ENCODE measurements at places on chromosomes 3 and 15.

GRCh38 chr15:84736375-84736774 lies 12.0 kb upstream of the ZNF592 start:
- peak; percentile 73 for DNase-seq

DNA sequence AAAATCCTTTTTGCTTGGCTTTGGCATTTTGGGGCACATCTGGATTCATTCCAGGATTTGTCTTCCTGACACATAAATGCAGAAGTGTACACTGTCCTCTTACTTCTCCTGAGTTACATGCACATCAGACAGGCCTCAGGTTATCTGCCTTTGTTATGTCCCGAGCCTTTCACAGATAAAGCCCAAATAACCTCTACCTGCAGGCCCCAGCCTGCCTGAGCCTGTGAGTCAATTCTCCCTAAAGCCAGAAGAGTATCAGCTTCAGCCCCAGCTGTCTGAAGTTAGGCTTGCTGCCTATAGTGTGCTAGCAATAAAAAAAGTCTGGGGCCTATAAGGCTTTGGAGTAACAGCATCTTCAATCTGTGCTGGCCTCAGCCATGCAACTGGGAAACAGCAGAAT lies 17.7 kb upstream of the GSK3B start:
- DNase-seq: no peak

- no peak for DNase-seq
Observed at GRCh38 chr15:38398134-38398533, 55.8 kb upstream of the FAM98B start.

GRCh38 chr15:66129586-66129985 lies 124.0 kb downstream of the MEGF11 start:
- DNase-seq: no peak

- no peak for DNase-seq
Observed at GRCh38 chr3:100591411-100591810, 18.0 kb upstream of the ADGRG7 start.

DNA sequence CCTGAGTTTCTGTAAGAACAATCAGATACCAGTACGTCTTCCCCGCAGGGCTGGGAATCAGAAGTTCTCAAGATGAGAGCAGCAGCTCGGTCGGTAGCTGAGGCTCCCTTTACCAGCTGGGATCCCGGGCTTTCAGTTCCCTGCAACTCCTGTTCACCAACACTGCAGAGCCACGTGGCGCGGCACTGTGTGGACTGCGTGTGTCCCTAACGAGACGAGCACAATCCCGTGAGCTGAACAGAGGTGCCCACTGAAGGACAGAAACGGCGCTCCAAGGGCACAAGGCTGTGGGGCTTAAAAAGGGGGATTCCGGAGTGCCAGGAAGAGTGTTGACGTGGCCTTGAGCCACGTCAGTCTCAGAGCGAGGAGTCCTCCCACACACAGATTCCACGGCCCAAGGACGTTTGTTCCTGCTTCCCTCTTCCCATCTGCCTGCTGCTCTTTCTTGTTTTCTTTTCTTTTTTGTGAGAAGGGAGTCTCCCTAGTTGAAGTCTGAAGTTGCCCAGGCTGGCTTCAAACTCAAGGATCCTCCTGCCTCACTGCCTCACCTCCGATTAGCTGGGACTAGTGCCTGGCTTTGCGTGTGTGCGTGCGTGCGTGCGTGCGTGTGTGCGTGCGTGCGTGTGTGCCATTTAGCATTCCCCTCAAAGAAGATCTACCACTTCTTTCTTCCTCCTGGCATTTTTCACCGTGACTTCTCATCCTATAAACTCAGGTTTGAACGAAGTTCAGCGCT lies 37.1 kb upstream of the RPL35A start:
- DNase-seq: no peak

- no peak for DNase-seq
Observed at GRCh38 chr15:39344662-39345141, 236.2 kb upstream of the THBS1 start.

DNA sequence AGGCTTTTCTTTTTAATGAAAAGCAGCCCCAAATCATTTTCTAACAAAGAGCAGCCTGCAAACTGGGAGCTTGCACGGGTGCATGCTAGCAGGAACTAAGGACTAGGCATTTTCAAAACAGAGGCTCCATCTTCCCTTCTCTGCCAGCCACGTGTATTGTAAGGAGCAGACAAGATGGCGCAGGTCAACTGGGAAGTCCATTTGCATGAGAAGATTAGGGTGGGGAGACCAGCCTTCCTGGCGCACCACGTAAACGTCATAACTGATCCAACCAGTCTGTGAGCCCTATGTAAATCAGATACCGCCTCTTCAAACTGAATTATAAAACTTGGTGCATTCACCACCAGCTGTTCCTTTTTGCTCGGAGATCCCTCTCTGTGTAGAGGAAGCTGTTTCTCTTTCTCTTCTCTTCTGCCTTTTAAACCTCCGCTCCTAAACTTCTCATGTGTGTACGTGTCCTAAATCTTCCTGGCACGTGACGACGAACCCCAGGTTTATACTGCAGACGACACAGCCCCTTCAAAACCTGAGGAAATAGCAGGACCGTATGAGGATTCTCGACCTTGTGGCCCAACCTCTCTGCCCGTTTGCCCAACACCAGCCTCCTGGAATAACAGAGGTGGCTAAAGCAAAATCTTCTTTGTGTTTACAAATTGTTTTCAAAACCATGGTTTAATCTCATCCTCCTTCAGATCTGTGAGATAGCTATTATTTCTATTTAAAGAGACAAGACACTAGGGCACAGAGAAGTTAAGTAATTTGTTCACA lies 26.4 kb upstream of the SLC30A4 start:
- no peak for DNase-seq

DNA sequence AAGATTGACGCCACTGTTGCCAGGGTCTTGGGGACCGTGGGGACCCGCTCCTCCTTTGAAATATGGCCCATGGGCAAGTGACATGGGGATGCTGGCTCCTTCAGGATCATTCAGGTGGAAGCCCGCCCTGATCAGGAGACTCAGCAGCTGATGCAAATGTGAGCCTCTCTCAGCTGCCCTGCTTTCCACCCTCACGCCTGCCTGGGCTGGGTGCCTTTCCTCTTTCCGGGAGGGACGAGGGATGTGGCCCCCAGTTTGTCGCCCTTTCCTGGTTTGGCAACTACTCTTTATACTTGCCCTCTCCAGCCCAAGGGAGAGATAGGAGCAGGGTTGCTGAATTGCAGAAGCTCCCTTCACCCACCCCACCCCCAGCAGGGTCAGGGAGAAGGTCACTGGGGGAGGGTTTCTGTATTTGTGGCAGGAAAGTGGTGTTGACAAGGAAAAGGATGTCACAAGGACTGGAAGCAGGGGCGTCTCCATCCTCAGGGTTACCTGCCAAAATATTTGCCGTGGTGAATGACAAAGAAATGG lies 21.8 kb downstream of the DNASE1L3 start:
- DNase-seq: no peak

DNA sequence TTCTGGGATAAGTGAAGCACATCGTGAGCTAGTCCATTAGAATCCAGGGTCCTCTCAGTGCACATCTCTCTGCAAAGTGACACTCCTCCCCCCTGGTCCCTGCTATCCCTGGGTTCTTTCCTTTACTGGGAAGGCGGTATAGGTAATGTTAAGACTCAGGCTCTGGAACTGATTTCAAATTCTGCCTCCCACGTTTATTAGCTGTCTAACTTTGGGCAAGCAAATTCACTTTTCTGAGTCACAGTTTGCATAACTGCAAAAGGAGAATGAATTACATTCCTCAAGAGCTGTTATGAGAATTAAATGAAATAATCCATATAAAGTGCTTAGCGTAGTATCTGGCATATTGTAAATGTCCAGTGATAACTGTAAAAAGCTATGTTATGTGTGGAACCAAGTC lies 168.1 kb upstream of the LRRN1 start:
- DNase-seq: no peak

DNA sequence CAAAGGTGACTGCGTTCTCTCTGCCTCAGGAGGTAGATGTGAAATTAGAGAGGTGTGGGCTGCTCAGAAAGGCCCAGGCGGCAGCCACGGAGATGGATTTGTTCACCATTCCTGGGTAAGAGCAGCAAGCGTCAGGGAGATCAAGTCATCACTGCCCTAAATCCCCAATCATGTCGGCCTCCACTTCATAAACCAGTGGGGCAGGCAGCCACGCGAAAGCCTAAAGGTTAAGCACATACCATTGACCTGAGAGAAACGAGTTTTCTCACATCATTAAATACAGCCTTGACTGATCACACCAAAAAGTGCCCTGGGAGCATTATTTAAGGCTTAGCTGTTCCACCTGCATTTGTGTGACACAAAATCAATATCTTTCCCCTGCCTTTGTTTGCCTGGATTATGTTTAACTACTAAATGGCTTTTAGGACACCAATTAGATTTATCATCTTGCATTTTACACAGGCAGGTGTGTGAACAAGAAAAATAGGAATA lies 50.7 kb upstream of the FOXB1 start:
- DNase-seq: no peak

GRCh38 chr15:66130496-66131034 lies 123.0 kb downstream of the MEGF11 start:
- DNase-seq: no peak

DNA sequence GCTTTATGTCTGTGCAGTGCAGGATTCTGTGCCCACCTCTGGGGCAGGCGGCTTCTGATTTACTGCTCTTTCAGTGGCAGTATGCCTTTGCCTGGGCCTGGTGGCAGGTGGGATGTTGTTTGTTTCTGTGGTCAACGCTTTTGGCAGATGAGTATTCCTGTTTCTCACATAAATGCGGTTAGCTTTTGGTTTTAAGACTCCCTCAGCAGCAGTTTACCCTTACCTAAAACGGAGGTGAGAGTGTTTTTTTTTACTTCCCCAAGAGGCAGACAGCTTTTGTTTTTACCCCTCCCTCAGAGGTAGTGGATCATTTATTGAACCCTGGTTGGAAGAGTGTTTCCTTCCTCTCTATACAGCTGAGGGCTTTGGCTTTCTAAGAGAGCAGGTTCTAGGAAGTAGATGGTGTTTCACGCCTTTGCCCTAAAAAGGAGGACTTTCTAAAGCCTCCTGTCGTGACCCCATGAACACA lies 134.1 kb upstream of the PLSCR5 start:
- no peak for DNase-seq

- no peak for DNase-seq
Observed at GRCh38 chr3:72163809-72164634, 379.1 kb upstream of the PROK2 start.

GRCh38 chr3:13950042-13950441 lies 70.2 kb upstream of the WNT7A start:
- DNase-seq: no peak

DNA sequence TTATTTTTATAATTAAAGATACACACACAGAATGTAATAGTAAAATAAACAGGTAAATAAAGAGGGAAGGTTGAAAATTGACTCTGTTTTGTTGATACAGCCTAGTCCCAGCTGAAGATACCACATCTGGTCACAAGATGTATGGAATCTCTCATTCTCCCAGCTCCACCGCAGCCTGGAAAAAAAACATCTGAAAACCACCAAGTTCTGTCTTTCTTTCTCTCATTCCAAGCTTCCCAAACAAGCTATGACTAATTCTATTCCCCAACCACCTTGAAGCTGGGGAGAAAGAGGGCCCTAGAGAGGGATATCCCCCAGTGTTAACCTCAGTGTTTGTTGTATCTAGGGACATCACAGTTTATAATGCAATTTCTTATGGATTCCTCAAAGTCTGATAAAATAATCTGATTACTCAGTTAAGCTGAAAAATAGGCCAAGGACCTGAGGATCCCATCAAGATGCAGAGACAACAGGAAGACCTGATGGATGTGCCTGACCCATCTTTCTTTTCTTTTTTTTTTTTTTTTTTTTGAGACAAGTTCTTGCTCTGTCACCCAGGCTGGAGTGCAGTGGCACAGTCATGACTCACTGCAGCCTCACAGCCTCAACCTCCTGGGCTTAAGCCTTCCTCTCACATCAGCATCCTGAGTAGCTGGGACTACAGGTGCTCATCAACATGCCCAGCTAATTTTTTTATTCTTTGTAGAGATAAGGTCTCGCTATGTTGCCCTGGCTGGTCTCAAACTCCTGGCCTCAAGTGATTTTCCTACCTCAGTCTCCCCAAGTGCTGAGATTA lies 38.1 kb downstream of the SRGAP3 start:
- DNase-seq: no peak

DNA sequence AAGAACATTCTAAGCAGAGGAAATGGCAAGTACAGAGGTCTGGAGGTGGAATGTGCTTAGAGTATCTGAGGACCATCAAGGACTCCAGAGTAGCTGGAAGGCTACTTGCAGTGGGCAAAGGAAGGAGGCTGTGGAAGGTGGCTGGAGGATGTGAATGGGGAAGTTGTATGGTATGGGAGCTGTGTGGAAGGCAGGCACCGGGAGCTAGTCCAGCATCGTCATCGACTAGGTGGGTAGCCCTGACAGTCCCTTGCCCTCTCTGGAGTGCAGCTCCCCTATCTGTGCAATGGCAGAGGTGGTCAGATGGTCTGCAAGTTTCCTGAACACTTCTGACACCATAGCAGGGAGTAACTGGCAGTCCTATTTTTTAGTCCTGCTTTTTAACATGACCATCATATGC lies 19.3 kb downstream of the CCDC13 start:
- DNase-seq: no peak

DNA sequence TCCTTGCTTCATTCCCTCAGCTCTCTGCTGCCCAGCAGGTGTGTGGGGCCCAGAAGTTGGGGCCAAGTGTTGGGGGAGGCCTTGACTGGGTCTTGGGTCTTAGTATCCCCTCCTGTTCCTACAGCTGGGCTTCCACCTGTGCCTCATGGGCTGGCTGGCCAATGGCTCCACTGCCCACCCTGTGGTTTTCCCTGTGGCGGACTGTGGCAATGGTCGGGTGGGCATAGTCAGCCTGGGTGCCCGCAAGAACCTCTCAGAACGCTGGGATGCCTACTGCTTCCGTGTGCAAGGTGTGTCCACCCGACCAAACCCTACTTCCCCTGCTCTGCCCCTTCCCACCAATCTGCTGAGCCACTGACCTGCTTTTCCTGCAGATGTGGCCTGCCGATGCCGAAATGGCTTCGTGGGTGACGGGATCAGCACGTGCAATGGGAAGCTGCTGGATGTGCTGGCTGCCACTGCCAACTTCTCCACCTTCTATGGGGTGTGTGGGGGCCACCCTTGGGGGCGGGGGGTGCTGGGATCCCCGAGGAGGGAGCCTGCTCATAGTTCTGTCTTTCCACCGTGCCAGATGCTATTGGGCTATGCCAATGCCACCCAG lies 10.9 kb downstream of the NT5DC2 start:
- no peak for DNase-seq

- no peak for DNase-seq
Observed at GRCh38 chr3:29605845-29606244, 325.0 kb downstream of the RBMS3 start.

- no peak for DNase-seq
Observed at GRCh38 chr3:57151021-57151449, 14.1 kb downstream of the IL17RD start.

- DNase-seq: no peak
Observed at GRCh38 chr15:41633609-41634008, 26.6 kb upstream of the MGA start.
